K562 (cell line): ENCODE measurements at places on chromosomes 11 and 22. TPM values are rescaled to one million over a fixed set of nuclear protein-coding genes. Genes with fewer than 3 reads are reported as not detected.

The OR4C15 gene
- total RNA-seq, result not detected in 2 replicates

The OR10G8 gene
- not detected in 2 replicates for total RNA-seq

The NAV2 gene
- 0.25 and 0.35 TPM in 2 replicates for total RNA-seq

The TAGLN gene
- total RNA-seq, result 3.5 and 3.6 TPM in 2 replicates

The TRIM51 gene
- total RNA-seq, result not detected in 2 replicates

The KCTD14 gene
- 0.09 and 0.29 TPM in 2 replicates for total RNA-seq

The SCO2 gene
- total RNA-seq, result 4.0 and 8.9 TPM in 2 replicates

The TMEM138 gene
- 56.2 and 70.1 TPM in 2 replicates for total RNA-seq

The ZP1 gene
- not detected in 2 replicates for total RNA-seq

The SLC29A2 gene
- 48.6 and 50.5 TPM in 2 replicates for total RNA-seq

The OR2AG1 gene
- total RNA-seq, result not detected in 2 replicates

The IGF2 gene
- total RNA-seq, result 0.16 and 0.67 TPM in 2 replicates

The TMEM191B gene
- 3.9 and 5.3 TPM in 2 replicates for total RNA-seq

The FGF19 gene
- 0.07 and 0.11 TPM in 2 replicates for total RNA-seq

The MRGPRX2 gene
- total RNA-seq, result not detected in 2 replicates

The CATSPERZ gene
- 5.1 and 5.4 TPM in 2 replicates for total RNA-seq

The ACTN3 gene
- not detected in 2 replicates for total RNA-seq

The KDELR3 gene
- 10.6 and 12.2 TPM in 2 replicates for total RNA-seq

The AP1B1 gene
- total RNA-seq, result 55.6 and 60.9 TPM in 2 replicates

The NXPE1 gene
- total RNA-seq, result 0.45 TPM in 1 of 2 replicates, not detected in the other

The TIGD3 gene
- total RNA-seq, result 0.81 and 1.3 TPM in 2 replicates

The TENM4 gene
- 0.16 and 0.92 TPM in 2 replicates for total RNA-seq

The APOL4 gene
- total RNA-seq, result 8.9 and 9.8 TPM in 2 replicates

The CARNS1 gene
- total RNA-seq, result 0.07 and 0.13 TPM in 2 replicates

The CLMP gene
- 0.02 and 0.49 TPM in 2 replicates for total RNA-seq

The GDPD4 gene
- not detected in 2 replicates for total RNA-seq

The OR52H1 gene
- not detected in 2 replicates for total RNA-seq

The SCGB1D2 gene
- total RNA-seq, result not detected in 2 replicates

The NXPE4 gene
- total RNA-seq, result not detected in 2 replicates

The GAS2L1 gene
- 19.7 and 21.4 TPM in 2 replicates for total RNA-seq

The SMIM35 gene
- total RNA-seq, result not detected in 2 replicates

The NUDT22 gene
- 87.5 and 89.5 TPM in 2 replicates for total RNA-seq

The MRGPRX1 gene
- not detected in 2 replicates for total RNA-seq

The OR52I1 gene
- total RNA-seq, result not detected in 2 replicates

The CHRM1 gene
- total RNA-seq, result not detected in 2 replicates

The UPB1 gene
- 0.07 TPM in 1 of 2 replicates, not detected in the other for total RNA-seq
